Ureter (tissue), 1 donor: ENCODE measurements at places on chromosomes 1 and 21. TPM values are rescaled to one million over a fixed set of nuclear protein-coding genes. Genes with fewer than 3 reads are reported as not detected.

LYPD8 gene
- not detected for total RNA-seq

ABCG1 gene
- total RNA-seq: 20.1 TPM

CSF3R gene
- 13.7 TPM for total RNA-seq

TEKT2 gene
- total RNA-seq: not detected

ARHGAP30 gene
- total RNA-seq: 12.1 TPM

DNA sequence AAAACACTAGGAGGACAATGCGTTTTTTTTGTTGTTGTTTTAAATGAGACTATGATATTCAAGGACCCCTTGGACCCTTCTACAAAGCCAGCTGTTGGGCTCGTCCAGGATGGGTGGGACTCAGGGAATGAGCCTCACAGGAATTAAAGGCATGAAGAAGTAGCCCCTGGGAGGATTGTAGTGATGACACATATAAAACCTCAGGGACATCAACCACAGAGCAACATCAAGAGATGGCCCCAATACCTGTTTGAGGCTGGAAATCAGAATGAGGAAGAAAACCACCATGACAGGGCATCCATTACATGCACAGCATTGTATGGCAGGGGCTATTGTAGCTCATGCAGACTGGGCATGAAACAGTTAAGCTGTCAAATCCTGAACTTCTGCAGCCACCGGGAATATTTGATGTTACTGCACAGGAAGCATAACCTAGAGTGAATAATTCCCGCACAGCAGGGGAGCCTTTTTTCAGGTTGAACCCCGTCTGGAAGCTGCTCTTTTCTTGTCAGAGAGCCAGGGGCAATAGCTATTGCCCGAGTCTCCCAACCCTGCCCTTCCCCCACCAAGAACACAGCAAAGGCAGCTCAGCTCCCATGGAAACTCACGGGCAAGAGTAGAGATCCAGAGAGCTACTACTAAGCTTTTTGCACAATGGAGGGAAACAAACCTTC lies 140.2 kb upstream of the FGGY start:
- DNase-seq: no peak

DNA sequence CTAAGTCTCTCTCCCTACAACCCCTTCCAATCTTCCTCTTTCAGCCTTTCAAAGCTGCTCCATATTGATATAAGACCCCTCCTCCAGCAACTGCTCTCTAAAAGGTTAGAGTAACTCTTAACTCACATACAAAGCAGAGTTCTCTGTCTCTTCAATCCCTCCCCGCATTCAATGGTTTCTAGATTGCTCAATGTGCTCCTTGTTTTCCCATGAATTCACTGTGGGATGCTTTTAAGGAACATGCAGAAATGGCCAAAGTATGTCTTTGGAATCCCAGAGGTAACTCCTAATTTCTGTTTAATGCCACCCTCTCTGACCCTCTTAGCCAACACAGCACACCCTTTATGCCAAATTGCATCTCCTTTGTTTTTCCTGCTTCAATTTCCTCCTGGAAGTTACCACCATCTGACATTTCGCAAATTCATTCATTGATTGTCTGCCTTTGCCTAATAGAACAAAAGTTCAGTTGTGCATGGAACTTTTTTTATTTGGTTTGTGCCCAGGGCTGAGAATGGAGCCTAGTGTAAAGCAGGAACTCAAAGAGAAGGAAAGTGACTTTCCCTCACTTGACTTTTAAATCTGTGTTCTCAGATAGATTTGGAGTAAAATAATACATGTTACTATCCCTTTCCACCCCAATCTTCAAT lies 172.7 kb upstream of the C8B start:
- no peak for DNase-seq

- no peak for DNase-seq
These were observed 29.9 kb downstream of the POFUT2 start for GRCh38 chr21:45257673-45258341.

GRCh38 chr21:34091607-34092006 lies 18.2 kb downstream of the MRPS6 start:
- no peak for DNase-seq

GRCh38 chr1:217133958-217134856 lies 411.0 kb upstream of the ESRRG start:
- no peak for DNase-seq

DNA sequence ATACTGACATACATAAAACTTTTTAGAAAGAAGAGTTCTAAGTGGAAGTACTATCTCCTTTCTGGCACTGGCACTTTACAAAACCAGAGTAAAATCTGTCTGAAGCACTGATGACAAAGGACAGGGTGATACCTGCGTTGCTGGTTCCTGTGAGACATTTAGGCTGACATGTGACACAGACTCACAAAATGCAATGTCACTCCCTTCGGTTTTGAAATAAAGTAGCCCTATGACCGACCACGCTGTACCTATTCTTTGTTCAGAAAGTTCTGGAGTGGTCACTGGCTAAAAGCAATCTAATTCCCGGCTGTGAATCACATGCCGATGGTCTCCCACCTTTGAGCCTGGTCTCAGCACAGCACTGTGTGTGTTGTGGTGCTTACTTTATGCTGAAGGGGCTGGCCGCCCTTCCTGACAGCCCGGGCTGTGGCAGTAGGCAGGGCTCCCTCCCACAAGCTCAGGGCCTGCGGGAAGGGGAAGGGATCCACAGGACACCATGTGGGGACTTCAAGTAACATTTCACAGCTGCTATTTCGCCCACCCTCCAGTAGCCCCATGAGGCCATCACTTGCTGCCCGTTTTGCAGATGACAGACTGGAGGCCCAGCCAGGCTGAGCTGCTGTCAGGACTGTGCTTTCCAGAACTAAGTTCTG lies 48.0 kb downstream of the MRPL37 start:
- no peak for DNase-seq

- no peak for DNase-seq
These were observed 176.5 kb downstream of the RERE start for GRCh38 chr1:8640950-8641349.

- no peak for DNase-seq
These were observed 9.9 kb upstream of the NCF2 start for GRCh38 chr1:183600136-183600535.

DNA sequence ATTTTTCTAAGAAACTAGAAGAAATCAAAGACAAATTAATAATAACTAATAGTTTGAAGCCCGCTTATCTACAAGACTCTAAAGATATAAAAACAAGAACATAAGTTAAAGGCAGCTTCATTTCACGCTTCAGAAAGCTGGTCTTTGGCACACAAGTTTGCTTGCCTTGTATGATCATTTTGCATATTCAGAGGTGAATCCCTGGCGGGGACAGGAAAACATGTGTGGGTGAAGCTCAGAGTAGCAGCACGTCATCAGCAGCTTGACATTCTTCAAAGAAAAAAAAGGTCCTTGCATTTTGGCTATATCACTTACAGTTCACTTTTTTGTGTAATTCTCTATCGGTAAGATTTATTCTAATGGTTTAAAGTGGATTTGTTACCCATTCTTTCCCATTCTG lies 1911.8 kb downstream of the MRPL39 start:
- no peak for DNase-seq

DNA sequence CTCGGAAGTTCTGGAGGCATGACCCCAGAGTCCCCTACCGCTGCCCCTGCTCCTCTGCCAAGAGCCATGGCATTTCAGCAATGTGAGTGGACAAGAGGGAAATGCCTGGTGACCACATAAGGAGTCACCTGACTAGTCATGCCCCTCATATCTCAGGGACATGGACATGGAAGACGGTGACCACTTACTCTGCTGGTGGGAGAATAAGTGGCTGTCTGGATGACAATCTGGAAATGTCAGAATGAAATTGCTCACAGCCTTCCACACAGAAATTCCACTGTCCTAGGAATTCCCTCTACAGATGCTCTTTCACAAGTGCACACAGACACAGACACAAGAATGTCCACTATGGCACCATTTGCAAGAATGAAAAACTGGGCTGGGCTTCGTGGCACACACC lies 24.3 kb upstream of the PLEKHG5 start:
- no peak for DNase-seq

DNA sequence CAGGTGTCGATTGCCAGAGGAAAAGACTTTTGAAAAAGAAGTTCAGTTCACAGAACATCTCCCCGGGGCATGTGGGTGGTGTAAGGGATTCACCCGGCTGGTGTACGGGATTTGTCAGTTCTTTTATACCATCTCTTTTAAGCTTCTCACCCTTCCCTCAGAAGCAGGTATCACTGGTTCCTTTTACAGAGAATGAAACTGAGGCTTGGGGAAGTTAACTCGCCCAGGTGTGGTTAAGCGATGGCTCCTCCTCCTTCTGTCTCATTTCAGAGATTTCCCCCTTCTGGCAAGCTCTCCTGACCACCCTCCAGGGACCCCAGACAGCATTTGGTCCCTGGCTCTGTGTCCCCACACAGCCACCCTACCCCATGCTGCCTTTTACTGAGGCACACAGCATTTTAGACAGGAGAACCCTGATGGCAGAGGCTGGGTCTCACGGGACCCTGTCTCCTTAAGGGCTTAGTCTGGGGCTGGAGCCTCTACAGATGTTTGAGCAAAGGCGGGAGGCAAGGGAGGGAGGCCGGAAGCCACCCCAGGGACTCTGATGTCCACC lies 2.8 kb upstream of the ECE1 start:
- no peak for DNase-seq

- DNase-seq: no peak
These were observed 470.8 kb downstream of the AJAP1 start for GRCh38 chr1:5125208-5125607.

- no peak for DNase-seq
These were observed 166.2 kb downstream of the URB2 start for GRCh38 chr1:229792012-229792975.

DNA sequence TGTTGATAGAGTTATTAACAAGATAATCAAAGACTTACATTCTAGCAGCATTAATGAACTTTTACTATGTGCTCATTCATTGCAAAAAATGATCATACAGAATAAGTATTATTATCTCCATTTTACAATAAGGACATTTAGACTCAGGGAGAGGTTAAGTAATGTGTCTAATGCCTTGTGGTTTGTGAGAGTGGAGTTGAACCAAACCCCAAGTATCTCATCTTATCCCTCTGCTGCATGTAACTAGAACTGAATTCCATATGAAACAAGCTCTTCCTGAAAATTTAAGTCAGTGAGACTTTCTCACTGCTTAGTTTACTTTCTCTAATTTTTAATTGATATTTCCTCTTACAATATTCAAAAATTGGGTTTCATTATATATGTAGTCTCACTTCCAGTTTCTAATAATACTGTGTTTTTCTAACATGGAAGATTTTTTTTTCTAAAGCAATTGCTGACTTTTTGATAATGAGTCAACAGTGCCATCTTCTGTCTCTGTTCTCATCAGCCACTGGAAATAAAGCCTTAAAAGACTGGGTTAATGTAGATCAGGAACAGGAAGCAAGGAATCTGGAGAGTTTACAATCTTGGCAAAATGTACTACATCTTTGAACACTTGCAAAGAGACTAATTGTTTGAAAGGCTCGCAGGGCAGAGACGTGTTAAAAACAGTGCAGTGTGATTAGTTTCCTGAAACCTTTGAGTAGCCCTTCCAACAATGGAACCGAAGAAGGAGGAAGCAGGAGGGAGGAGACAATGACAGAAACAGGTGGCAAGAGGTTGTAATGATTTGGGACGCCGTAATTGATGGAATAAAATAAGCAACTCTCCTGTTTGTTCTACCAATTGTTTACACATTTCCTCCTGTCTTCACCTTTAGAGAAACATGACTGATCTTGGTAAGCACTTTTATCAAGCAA lies 567.6 kb downstream of the MRPL39 start:
- no peak for DNase-seq

DNA sequence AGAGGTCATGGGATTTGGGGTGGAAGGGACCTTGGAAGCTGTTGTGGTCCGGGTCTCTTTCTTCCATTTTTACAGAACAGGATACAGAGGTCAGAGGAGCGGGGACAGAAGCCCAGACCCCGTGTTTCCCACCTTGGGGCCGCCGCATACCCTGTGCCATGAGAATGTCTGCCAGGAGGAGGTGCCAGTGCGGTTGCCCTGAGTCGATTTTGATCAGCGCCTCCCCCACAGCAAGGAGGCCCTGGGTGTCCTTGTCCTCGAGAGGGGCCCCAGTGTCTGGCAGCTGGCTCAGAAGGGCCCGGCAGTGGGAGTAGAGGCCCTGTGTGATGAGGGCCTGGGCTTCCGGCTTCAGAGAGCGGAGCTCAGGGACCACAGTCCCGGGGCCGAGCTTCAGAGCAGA lies 12.3 kb upstream of the MMEL1 start:
- no peak for DNase-seq

GRCh38 chr1:56590520-56591011 lies 11.2 kb upstream of the PLPP3 start:
- DNase-seq: no peak

GRCh38 chr1:21868482-21868881 lies 56.4 kb downstream of the LDLRAD2 start:
- DNase-seq: no peak

DNA sequence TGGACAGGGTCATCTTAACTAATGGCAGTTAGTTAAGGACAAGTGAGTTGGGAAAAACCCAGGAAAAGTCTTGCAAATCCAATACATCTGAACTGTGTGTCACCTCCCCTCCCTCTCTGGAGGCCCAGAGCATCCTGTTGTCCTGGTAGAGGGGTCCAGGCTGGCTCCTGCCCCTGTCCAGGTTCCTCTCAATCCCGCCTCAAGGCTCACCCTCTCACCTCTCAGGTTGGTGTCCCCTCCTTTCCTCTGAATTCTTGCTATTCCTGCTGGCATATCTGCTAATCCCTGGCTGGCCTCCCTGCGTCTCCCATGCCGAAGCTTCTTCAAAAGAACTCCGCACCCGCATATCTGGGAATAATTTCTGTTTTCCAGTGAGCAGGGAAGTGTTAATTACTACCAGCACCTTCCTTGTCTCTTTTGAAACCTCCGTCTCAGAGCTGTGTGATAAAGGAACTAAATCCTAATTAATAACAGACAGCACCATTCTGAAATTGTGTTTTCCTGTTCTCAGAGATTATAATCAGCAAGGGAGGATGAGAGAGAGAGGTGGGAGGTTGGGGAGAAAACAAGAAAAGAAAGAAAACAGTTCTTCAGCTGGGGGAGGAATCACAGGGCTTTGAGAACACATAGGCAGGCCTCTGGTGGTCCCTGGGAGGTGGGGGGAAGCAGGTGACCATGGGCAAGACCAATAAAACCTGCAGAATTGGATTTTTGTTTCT lies 568.0 kb downstream of the PTPRU start:
- DNase-seq: peak; percentile 26

- DNase-seq: no peak
These were observed 9.2 kb downstream of the C1orf198 start for GRCh38 chr1:230858918-230859729.

- no peak for DNase-seq
These were observed 1171.0 kb downstream of the MRPL39 start for GRCh38 chr21:24436236-24436635.

DNA sequence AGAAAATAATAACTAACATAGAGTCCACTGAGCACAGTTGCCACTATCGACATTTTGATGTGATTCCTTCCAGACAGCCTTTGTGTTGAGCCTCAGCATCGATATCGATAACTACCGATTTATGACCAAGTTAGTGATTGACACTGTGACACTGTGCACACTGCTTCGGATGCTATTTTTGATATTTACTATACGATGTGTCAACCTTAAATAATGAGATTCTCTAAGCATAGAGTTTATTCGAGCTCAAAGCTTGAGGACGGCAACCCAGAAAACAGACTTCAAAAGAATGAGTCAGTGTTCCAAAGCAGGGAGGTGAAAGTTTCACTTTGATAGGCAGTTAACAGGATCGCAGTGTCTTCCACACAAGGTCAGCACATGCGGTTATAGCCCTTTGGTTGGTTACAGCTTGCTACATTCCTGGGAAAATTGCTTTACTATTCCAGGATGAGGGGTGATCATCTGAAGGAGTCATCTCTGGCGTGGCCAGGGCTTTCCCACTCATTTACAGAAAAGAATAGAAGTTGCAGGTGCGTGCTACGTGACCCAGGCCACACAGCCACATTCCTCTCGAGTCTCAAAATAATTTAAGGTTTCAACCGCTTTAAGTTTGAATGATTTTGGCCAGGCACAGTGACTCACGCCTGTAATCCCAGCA lies 53.6 kb upstream of the EFHD2 start:
- DNase-seq: no peak

- no peak for DNase-seq
These were observed 402.9 kb downstream of the TGFB2 start for GRCh38 chr1:218748071-218748470.
